Left colon (tissue), 2 donors: ENCODE measurements at places on chromosomes 7 and 10. TPM values are rescaled to one million over a fixed set of nuclear protein-coding genes. Genes with fewer than 3 reads are reported as not detected.
A peak's percentile ranks its signal among the peaks of the same experiment; 100 is the strongest.

GRCh38 chr10:55500931-55501559 lies 700.0 kb upstream of the PCDH15 start:
- peak; percentile 8 for DNase-seq

DNA sequence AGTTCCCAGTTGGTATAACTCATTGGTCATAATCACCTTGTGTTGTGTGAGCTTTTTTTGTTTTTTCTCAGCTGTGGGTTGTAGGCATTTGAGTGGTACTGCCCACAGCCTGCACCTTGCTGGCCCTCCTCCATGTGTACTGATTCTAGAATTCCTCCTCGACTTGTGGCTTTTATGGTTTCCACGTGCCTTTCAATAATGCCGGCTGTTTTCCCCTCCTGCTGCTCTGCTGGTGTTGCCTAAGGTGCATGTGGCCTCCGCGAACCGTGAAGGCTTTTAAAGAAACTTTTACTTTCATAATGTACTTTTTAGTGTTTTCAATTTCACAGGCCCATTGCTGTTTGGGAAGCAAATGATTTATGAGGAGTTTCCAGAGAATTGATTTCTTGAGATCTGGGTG lies 518.0 kb downstream of the REEP3 start:
- DNase-seq: no peak

- no peak for DNase-seq
These were observed 4.1 kb upstream of the GAD2 start for GRCh38 chr10:26212511-26212910.

DNA sequence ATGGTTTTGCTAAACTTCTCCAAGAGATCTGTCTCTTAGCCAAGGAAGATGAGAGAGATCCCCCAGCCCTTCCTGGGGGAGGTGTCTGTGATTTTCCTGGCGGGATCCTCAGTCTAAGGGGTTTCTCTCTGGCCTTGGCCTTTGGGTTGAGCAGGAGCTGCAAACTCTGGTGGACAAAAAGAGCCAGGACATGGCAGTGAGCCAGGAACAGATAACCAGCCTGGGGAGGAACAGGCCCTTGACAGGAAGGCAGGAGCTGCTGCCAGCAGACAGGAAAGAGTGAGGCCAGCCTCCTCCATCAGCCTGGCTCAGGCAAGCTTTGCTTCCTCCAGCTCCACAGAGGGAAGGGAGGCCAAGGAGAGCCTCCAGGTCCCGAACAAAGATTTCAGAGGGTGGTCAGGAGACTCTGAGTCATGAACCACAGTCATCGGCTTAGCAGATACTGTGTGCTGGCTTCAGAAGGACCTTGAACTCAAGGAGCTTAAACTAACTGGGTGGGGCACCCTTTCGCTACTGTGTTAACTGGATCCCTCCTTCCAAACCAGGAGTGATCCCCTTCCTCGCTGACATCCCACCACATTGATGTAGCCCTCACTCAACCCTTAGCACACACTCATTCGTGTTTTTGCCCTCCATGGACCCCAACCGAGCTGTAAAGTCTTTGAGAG lies 34.7 kb downstream of the DDIT4 start:
- DNase-seq: peak; percentile 68

DNA sequence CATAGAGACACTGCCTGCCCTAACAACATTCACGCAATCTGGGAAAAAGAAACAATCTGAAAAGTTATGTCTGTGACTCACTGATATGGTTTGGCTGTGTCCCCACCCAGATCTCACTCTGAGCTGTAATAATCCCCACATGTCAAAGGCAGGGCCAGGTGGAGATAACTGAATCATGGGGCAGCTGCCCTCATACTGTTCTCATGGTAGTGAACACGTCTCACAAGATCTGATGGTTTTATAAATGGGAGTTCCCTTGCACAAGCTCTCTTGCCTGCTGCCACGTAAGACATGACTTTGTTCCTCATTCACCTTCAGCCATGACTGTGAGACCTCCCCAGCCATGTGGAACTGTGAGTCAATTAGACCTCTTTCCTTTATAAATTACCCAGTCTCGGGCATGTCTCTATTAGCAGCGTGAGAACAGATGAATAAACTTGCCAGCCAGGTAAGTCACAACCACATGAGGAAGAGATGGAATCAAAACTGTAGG lies 341.5 kb upstream of the AOAH start:
- no peak for DNase-seq

- DNase-seq: no peak
These were observed 17.2 kb upstream of the BMPER start for GRCh38 chr7:33888166-33888565.

DNA sequence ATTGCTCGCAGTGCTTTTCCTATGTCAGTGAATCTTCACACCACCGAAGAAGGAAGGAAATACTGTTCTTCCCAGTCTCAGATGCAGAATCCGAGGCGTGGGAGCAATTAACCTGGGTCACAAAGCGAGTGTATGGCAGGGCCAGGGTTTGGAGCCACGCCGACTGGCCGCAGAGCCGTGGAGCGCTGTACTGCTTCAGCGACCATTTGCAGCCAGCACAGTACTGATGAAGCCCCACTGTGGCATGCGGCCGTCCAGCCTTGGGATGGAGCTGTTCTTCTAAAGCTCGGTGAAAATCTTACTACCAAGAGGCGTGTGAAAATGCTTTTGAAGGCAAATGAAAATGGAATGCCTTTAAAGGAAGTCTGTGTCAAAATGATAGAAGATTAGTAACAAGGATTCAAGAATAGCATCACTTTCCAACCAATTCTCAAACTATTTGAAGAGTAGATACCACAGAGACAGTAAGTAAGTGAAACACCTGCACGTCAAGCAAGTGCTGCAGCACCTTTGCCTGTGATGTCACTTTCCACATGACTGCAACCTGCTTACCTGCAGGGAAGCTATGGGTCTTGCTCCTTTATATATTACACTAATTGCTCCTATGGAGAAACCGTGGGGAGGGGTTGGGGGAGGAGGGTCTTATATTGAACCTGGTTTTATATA lies 4.9 kb downstream of the PPP2R2D start:
- no peak for DNase-seq

GRCh38 chr10:121168545-121169216 lies 317.5 kb downstream of the WDR11 start:
- no peak for DNase-seq

- no peak for DNase-seq
These were observed 805.9 kb upstream of the AUTS2 start for GRCh38 chr7:68792351-68792750.

- peak; percentile 65 for DNase-seq
These were observed 222.9 kb upstream of the SH2B2 start for GRCh38 chr7:102063690-102064180.

DNA sequence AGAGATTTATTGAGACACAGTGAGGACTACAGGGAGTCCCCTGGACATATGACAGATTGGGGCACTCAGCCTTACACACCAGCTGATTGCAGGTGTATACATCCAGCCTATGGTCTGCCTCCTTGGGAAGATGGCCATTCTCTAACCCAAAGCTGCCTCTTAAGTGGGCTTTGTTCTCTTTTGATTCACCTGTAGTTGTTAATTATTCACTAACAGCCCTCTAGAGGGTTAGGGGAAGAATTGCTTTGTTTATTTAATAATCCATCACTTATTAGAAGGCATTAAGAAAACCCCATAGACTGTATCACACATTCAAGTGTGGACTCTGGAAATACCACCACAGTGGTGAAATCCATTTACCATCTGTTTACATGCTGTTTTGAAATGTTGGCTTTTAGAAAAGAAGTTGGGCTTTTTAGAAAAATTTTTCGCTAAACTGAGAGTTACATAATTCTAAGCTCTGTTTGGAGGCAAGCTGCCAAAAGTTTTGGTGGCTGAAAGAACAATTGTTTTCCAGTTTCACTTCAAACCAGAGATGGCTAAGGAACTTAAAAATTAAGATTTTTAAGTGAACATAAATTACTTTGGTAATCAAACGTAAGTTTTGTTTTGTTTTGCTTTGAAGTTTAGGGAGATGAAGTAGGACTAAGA lies 379.1 kb downstream of the ADRA2A start:
- no peak for DNase-seq

GRCh38 chr10:110430340-110431273 lies 67.1 kb upstream of the DUSP5 start:
- no peak for DNase-seq

- DNase-seq: no peak
These were observed 798 bp upstream of the MACROH2A2 start for GRCh38 chr10:70051848-70052247.

GRCh38 chr7:77401002-77401401 lies 15.1 kb downstream of the GSAP start:
- DNase-seq: no peak

DNA sequence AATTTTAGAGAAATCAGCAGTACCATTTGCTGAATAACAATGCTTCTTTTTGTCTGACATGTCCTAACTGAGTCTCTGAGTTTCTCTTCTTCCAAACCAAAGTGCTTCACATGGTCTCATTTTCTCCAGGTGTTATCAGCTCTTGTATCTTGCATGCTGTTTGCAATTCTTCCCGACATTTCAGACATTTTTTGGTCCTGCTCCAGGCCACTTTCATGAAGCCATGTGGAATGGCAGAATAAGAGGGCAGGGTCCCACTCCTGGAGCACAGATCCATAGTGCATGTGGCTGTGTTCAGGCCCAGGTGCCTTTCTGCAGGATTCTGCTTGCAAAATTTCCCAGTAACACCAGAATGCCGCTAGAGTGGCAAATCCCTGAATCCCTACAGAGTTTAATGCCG lies 916.2 kb downstream of the NXPH1 start:
- DNase-seq: no peak

- DNase-seq: peak; percentile 75
These were observed 38.6 kb upstream of the SH2D4B start for GRCh38 chr10:80498833-80499741.

GRCh38 chr7:70810558-70811139 lies 321.3 kb upstream of the GALNT17 start:
- no peak for DNase-seq

- peak; percentile 24 for DNase-seq
These were observed 60.4 kb downstream of the SCRN1 start for GRCh38 chr7:29929018-29929807.

GRCh38 chr7:103031781-103032180 lies 42.8 kb downstream of the FBXL13 start:
- no peak for DNase-seq

GRCh38 chr10:83427101-83427500 lies 712.2 kb upstream of the GHITM start:
- DNase-seq: no peak

DNA sequence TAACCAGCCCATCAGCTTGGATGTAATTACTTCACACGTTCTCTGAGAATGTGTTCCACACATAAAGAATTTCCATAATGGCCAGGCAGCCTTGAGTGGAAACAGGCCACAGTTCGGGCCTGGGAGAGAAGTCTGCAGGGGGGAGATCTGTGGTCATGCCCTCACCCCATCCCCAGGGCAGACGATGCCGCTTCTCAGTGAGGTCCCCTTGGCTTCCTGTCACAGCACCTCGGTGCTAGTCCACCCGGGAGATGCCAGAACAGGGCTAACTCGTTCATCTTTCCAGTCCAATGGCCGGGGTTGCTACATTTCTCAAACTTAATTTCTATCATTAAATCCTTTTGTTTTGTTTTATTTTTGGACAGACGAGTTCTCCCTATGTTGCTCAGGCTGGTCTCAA lies 624.1 kb downstream of the PTPRN2 start:
- no peak for DNase-seq

DNA sequence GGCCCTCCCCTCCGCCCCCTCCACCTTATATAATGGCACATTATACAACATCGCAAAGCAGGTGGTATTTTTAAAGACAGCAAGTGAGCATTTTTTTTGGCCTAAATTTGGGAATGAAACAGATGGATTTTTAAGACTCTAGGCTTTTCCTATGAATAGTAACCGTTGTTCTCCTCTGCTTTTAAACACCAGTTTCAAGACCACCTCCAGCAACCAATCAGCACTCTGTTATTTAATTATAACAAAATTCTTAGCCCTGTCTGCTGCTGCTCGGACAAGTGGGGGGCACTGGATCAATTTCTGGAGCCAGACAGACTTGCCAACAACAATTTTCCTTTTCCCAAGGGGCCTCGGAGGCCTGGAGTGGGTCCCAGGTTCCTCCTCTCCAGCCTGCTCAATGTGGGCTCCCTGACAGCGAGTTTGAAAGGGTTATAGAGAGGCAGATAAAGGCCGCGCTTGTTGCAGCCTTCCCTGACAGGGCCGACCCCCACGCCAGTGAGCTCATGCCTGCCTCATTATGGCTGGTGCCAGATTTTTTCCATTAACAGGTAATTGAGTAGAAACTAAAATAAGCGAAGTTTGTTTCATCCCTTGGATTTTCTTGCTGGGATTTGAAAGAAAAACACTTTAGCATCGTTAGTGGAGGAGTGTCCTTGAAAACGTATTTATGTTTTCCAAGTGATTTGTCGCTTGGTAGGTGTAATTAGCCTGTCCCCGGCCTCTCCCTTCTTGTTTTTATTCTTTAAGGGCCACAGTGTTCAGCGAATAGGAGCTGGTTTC lies 227.3 kb downstream of the TCF7L2 start:
- DNase-seq: no peak

DNA sequence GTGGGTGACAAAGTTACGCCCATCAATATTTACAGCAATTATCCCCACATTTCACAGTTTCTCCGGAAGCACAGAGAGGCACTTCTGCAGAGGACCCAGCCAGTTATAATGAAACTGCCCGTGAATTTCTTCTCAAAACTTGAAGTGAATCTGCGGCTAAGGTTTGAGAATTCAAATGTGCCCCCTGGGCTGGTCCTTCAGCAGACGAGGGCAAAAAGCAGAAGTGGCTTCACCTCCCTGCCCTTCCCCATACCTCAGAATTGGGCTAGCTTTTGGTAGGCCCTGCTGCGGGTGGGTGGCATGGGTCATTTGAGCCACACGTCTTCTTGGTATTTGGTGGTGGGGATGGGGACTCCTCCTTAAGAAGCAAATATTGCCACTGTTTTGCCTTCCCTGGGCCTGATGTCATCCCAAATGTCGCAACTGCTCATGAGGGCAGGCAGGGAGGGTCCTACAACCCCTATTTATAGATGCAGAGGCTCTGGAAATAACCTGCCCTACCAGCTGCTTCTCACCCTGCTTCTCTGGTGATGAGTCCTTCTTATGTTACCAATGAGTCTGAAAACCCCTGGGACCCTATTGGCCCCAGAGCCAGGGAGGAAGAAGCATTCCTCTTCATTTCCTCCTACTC lies 16.6 kb upstream of the WDFY4 start:
- DNase-seq: no peak

The TAS2R41 gene
- total RNA-seq: not detected

The AKR1B15 gene
- total RNA-seq: 7.8 TPM

The FBXW4 gene
- 57.3 TPM for total RNA-seq

The C10orf105 gene
- 0.08 TPM for total RNA-seq

The UTF1 gene
- not detected for total RNA-seq

The UPK3BL2 gene
- total RNA-seq: 20.7 TPM

The GPAM gene
- 8.6 TPM for total RNA-seq

The PLAU gene
- 3.5 TPM for total RNA-seq

The EMX2 gene
- total RNA-seq: not detected

The LLCFC1 gene
- total RNA-seq: not detected

The FGF8 gene
- not detected for total RNA-seq

The NPFFR1 gene
- 0.15 TPM for total RNA-seq

The OR6B1 gene
- total RNA-seq: not detected
